ENCODE measurements at places on chromosomes 1 and 21.

DNA sequence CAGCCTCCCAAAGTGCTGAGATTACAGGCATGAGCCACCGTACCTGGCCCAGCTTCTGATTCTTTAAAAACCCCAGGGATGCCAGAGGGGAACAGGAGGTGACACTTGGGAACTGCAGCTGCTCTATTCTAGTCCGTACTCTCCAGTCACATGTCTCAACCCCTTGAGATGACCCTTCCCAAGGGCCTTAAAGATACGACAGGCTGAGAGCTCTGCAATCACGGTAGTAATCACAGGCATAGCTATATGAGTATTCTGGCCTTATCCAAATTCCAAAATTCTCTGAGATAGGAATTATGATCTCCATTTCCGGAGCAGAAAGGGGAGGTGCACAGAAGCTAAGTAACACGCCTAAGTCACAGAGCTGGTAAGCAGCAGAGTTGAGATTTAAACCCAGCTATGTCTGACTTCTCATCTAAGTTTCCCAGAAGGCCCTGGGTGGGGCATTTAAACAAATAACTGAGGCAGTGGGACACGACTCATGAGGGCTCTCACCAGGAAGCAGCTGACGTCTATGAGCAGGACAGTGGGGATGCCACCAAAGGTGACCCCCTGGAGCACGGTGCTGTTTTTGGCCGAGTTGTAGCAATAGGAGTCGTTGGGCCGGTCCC, 5.2 kb downstream of the TMEM63A start:
- no peak for DNase-seq

GRCh38 chr1:58815069-58815685, 31.3 kb upstream of the JUN start:
- peak; percentile 76 for DNase-seq

DNA sequence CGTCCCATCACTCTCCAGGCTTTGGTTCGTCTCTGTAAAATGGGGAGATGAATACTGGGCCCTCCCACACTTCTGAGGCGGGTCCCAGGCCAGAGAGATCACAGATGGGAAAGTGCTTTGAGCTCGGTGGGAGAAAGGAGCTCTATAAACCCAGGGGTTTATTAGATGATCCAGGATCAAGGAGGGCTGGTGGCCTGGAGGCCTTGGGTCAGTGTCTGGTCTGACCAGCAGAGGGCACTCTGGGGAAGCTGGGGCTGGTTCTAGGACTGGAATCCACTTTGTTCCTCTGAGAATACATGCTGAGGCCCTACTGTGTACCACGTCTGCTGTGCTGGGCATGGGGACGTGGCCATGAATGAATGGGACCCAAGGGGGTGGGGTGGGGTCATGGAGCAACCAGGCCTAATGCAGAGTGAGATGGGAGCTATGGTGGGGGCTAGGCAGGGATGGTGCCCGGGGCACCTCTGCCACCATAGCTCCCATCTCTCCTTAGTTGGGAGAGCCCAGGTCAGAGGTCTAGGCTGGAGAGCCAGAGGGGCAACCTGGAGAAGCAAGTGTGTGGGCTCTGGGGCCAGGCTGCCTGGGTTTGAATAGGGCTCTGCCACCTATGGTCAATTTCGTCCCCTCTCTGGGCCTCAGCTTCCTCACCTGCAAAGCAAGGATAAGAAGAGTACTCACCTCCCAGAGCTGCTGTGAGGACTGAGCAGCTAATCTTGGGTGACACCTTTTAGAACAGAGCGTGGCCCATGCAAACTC, 9.0 kb upstream of the FAM131C start:
- peak; percentile 42 for DNase-seq

- DNase-seq, result peak; percentile 66
Observed at GRCh38 chr1:27598902-27599528, 4.9 kb downstream of the AHDC1 start.

GRCh38 chr1:66532214-66532613, 1.7 kb upstream of the SGIP1 start:
- no peak for DNase-seq

DNA sequence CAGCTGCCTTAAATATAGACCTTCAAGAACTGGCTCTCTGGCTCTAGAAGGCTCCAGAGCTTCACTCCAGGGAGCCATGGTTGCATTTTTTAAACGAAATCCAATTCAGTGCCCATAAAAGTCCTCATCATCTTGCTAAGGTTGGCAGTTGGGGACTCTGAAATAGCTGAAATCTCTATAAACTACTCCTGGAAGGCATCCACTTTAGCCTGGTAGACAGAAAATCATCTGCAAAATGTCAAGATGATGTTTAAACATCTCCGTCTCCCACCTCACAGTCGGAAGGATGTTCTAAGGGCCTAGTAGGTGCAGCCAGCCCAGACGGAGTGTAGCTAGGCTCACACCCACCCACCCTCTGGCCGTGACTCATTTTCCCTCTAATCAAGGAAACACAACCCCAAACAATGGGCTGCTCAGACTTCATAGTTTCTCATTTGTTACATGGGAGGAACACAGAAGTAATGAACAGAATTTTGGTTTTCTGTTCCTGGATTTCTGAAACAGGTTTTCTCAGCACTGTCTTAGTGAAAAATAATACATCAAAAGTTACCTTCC, 235.4 kb upstream of the KAZN start:
- no peak for DNase-seq

GRCh38 chr1:150568594-150568966, 10.8 kb downstream of the MCL1 start:
- DNase-seq, result no peak

DNA sequence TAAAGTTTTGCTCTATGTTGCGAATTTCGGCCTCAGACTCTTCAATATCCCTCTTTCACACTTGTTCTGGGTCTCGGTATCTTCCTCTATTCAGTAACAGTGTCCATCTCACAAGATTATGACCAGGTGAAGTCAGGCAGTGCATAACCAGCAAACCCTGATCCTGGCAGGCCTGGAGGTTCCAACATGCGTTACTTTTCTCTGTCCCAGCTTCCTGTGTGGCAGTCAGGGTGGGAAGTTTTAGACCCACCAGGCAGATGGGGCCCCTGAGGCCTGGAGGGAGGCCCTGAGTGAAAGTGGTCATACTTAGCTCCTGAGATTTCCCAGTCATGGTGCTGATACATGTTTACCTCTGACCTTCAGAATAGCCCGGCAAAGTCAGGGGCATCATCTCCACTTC, 5.1 kb downstream of the TMEM61 start:
- no peak for DNase-seq

DNA sequence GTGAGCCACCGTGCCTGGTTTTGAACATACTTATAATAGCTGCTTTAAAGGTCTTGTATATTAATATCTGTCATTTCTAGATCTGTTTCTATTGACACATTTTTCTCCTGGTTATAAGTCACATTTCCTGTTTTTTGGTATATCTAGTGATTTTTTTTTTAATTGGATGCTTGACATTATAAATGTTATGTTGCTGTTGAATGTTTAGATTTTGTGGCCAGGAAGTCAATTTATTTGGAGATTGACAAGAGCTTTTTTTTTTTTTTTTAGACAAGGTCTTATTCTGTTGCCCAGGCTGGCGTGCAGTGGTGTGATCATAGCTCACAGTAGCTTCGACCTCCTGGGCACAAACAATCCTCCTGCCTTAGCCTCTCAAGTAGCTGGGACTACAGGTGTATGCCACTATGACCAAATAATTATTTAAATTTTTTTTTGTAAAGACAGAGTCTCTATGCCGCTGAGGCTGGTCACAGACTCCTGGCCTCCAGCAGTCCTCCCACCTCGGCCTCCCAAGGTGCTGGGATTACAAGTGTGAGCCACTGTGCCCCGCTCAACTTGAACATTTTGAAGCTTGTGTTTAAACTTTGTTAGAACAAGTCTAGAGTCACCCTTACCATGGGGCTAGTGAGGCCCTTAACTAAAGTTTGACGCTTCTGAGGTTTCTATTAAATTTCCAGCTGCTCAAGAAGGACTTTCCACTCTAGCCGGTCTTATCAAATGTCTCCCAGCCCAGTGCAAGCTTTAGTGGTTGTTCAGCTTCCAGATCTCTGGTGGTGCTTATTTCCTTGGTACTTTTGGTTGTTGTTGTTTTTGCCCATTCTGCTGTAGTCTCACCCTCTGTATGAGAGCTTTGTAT, 8.6 kb upstream of the CHI3L2 start:
- no peak for DNase-seq

DNA sequence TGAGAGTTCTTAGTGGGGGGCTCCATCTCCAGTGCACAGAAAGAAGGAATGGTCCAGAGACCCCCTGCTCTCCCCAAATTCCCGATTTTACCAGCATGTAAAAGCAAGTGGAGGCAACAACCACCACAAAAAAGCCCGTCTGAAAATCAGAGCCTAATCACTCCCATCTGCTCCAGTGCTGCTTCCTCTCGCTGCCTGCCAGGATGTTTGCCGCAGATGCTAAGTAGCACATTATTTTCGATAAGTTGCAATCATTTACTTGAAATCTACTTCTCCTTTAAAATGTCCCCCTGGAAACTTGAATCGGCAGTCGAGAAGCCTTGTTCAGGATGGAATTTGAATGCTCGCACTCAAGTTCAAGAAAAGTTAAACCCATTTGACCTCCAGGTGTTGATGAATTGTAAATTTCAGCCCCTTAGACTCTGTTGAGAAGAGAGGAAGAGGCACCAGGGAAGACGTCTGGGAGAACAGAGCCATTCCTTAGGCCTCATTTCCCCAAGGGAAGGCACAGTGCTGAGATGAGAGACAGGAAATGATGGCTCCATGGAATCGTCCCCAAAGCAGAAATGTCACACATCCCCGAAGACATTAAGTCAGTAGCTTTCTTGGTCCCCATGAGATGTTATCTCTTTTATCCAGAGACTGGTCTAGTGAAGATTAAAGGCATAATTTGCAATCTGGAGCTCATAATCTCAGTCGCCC, 221.3 kb downstream of the PBX1 start:
- no peak for DNase-seq

GRCh38 chr1:205449750-205450443, 5.9 kb downstream of the BLACAT1 start:
- DNase-seq, result peak; percentile 9

GRCh38 chr1:40362699-40363098, 10.8 kb upstream of the SMAP2 start:
- DNase-seq, result no peak

GRCh38 chr1:183281039-183281438, 95.0 kb downstream of the LAMC2 start:
- DNase-seq, result no peak

GRCh38 chr1:83641796-83642443, 357.0 kb downstream of the TTLL7 start:
- no peak for DNase-seq

DNA sequence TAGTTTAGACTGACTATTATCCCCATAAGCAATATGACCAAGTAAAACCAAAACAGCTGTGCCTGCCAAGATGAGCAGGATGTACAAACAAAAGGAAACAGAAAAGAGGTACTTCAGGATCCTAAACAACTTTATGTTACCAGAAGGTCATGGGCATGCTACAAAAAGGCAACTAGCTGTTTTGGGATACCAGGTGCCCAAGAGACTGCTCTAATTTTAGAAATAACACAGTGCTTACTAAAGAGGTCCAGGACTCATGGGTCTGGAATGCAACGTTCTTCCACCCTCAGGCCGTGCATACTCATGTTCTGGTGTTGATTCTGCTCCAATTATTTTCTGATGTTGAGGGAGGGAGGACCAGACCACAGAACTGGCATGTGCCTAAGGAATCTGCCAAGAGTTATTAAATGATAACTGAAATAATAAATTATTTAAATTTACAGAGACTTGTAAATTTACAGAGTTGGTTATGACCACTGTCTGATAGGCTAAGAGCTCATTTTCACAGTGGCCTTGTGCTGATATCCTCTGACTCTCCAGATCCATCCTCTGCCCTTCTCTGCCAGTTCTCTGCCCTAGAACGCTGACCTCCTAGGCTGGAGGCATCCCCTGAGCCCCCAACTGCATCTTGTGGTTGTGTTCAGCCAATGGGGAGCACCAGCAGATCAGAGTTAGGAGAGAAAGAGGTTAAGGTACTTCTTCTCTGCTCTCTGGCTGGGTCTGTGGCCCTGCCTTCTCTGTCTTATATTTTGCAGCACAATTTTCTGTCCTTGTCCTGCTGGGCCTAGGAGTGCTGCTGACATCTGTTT, 37.7 kb upstream of the BCL10 start:
- DNase-seq, result no peak

GRCh38 chr1:25126562-25126961, 105.7 kb downstream of the SYF2 start:
- DNase-seq, result no peak

DNA sequence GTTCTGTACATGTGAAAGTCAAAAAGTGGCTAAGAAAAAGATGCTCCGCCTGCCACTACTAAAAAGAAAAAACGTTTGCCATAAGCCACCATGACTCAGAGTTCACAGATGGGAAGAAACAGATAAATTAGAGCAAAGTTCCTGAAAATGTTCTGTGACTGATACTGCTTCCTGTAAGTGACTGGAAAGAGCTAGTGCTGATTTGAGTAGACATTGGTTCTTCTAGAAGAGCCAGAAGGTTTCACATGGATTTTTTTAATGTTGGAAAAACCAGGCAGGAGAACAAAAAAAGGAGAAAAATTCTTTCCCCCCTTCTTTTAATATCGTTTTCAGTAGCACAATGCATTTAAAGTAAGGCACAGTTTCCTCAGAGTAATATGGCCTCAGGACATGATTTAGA, 221.4 kb downstream of the HLX start:
- DNase-seq, result no peak

DNA sequence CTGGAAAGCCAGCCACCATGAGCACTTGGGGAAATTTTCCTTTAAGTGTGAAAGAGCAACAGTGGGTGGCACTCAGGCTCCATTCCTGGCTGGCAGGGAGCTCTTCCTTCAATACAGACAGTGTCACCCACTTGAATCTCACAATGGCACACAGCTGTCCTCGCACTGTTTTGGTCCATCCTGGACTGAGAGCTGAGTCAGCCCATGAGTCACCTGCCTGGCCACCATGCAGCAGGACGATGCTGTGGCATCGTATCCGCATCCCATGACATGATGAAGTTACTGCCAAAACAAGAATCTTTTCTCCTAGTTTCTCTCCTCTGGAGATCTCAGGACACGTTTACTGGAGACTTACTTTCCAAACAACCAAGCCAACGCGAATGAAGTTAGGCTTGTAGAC, 6.0 kb downstream of the TMPRSS2 start:
- no peak for DNase-seq
